Amniotic epithelial cell (primary cell): ENCODE measurements at places on chromosomes 5 and 9.

DNA sequence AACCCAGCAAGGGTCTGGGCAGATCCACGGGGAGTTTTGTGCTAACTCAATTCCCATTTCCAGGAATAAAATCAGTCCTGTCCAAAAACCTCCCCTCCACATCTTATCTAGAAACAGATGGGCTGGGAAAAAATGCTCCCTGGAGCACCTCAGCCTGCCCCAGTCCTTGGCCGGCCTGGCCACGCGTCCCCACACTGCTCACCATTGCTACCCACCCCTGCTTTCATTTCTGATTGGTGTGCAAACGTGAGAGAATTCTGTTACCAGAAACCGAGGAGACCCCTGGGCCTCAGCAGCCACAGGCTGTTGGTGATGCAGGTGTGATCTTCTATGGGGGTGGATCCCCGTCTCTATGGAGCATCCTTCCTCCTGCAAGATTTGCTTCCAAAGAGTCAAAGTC is 38.0 kb upstream of the OLFM1 start:
- DNase-seq: no peak

GRCh38 chr9:92558612-92559374 is 23.0 kb upstream of the ECM2 start:
- no peak for DNase-seq

GRCh38 chr9:13932528-13933267 is 381.2 kb downstream of the NFIB start:
- no peak for DNase-seq

DNA sequence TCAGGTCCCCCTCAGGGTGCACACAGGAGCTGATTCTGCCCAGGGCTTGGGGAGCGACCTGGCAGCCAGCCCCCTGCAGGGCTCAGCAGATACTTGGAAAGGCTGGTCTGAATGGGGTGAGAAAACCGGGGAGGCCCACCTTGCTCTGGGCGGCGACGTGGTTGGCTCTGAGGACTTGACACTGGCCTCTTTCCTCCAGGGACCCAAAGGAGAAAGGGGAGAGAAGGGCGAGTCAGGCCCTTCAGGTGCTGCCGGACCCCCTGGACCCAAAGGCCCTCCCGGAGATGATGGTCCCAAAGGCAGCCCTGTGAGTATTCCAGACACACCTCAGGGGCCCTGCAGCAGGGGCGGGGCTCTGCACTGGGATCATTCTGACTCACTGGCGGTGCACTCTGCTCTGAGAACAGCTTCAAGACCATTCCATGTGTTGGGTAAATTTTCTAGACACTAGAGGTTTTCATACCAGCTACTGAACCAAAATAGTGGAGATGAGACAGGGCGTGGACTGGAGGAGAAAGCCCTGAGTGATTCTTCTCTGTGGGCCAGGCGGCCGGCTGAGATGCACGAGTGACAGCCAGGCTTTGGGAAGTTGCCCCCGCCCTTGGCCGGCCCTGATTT is 65.9 kb upstream of the FCN2 start:
- peak; percentile 56 for DNase-seq

GRCh38 chr9:33108472-33108871 is 32.0 kb upstream of the SMU1 start:
- no peak for DNase-seq

- DNase-seq: no peak
These were observed 10.8 kb upstream of the CCDC152 start for GRCh38 chr5:42745856-42746255.

GRCh38 chr9:88433583-88434255 is 45.5 kb downstream of the SPIN1 start:
- DNase-seq: peak; percentile 17

- no peak for DNase-seq
These were observed 227.3 kb downstream of the TMEM167A start for GRCh38 chr5:82849885-82850284.

DNA sequence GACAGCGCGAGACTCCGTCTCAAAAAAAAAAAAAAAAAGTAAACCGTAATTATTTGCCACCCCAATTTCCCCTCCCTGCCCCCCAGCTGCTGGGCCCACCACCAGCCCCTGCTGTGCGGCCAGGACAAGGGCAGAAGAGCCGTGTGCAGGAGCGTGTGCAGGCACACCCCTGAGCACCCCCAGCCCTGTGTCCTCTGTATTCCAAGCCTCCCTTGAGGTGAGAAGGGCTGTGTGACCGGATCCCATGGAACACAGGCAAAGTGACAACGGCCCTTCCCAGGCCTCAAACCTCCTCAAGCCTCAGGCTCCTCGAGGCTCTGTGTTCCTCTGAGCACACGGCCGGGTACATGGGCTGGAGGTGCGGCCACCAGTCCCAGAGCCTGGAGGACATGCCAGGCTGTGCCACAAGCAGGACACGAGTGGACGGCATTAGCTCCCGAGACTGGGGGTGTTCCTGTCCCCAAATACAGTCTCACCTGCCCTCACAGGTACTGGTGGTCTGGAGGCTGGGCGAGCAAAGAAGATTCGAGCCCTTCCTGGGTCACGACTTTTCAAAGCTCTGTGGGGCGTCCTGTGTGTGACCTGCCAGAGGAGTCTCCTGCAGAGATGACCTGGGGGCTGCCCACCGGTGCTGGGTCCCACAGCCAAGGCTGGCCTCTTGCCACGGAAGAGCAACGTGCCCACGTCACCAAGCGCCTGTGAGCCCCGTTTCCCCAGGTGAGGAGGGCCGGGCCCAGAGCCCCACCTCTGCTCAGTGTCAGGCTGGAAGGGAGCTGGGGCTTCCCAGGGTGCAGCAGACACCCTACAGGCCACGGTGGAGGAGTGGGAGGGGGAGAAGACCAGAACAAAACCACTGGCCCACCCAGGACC is 47.1 kb upstream of the SIMC1 start:
- DNase-seq: no peak

GRCh38 chr5:167937635-167937998 is 353.8 kb upstream of the WWC1 start:
- DNase-seq: no peak

DNA sequence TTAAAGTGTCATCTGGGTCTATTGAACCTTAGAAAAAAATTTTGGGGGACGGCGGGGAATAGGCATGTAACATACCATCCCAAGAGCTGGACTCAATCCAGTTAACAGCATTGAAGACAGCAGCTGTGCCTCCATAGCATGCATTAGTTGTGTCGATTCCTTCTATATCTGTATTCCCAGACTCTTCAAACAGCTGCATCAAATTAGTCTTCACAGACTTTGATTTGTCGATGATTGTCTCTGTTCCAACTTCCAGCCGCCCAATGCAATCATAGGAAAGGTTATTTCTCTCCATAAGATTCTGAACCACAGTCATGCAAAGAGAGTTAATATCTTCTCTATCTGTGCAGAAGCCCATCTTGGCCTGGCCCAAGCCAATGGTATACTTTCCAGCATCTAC is 14.8 kb downstream of the HMGCS1 start:
- DNase-seq: no peak

DNA sequence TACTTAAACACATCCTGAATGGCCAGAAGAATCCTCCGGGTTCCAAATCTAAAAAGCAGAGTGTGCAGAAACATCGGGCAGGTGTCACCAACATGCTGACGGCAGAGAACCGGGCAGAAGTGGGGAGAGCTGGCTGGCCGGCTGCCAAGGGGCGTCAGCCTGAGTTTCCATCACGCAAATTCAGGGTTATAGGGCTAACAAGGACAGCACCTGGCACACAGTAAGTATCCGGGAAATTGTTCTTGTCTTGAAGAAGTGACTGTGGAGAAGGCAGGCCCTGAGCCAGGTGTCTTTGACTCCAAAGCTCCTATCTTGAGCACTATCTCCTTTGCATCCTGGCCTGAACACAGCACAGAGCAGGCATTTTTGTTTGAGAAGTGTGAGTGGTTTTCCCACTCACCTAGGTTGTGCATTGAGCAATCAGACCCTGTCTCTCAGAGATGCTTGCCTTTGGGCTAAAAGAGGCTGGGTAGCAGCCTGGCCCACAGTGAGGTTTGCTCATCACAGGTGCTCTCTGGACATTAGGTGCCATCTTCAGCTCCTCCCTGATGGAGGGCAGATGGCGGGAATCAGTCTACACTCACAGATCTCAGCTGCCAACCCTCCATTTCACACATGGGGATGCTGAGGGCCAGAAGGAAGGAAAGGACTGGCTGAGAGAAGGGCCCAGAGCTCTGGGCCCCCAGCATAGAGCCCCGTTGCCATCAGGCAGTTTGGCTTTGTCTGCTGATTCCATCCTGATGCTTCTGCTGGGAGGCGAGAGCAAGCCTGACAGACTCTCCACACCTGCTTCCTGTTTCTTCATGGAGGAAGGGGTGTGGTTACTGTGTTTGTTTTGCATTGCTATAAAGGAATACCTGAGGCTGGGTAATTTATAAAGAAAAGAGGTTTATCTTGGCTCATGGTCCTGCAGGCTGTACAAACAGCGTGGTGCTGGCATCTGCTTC is 52.8 kb downstream of the WHRN start:
- DNase-seq: no peak

GRCh38 chr5:76863001-76863400 is 13.2 kb downstream of the S100Z start:
- DNase-seq: no peak
